T-cell (primary cell): ENCODE measurements at places on chromosomes 4 and X.

DNA sequence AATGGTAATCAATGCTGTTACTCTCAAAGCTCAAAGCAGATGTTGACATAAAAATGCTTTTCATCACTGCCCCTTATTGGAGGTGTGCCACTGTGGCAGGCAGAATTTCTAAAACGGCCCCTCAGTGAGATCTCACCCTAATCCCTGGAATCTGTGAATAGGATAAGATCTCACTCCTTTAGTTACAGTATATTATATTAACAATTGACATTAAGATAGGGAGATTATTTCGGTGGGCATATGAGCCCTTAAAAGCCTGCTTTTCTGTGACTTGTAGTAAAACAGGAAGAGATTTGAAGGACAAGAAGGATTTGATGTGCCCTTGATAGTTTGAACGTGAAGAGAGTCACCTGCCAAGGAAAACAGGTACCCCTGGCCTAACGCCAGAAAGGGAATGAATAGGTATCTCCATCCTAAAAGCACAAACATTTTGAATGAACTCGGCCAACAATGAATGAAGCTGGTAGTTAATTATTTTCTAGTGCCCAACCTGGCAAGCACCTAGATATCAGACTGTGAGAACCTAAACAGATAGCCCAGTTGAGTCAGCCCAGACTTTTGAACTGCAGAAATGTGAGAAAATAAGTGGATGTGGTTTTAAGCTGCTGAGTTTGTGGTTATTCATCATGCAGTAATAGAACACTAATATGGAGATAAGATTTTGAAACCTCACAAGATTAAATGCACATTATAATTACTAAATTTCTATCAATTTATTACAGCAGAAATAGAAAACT lies 881.6 kb downstream of the PCDH18 start:
- no peak for DNase-seq

DNA sequence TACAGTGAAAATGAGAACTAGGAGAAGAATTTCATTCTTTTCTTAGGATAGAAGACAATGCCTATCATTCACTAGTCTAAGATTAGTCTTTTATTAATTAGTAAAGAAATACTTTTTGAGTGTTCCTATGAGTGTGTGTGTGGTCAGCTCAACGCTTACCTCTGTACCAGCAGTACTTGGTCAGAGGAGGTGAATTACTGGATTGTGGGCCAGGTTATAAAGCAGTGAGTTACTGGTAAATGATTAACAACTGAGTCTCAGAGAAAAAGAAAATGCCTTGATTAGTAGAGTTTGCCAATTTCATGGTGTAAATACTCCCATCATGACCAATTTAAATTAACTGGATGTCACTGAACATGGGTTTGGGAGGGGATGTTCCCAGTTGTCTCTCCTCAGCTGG lies 444.6 kb downstream of the STIM2 start:
- no peak for DNase-seq

DNA sequence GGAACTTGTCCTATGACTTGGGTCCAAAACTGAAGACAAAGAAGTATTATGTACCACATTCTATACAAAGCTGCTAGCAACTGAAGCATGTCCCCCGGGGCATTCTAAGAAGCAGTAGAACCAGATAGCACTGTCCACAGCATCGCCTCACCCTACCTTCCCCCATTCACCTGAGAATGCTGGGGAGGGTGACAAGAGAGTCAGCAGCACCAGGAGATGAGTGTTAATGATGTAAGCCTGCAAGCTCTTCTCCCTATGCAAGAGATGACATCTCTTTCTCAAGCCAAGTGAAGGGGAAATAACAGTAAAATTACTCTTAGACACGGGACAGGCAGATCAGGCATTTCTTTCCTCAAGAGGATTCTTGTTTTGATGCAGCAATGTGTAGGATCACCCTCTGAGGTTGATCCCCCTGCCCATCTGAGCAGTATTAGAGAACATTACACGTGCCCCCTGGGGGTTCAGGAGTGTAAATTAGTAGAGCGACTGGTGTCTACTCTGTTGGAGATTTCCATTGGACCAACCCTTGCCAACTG lies 13.9 kb upstream of the TLR1 start:
- no peak for DNase-seq

DNA sequence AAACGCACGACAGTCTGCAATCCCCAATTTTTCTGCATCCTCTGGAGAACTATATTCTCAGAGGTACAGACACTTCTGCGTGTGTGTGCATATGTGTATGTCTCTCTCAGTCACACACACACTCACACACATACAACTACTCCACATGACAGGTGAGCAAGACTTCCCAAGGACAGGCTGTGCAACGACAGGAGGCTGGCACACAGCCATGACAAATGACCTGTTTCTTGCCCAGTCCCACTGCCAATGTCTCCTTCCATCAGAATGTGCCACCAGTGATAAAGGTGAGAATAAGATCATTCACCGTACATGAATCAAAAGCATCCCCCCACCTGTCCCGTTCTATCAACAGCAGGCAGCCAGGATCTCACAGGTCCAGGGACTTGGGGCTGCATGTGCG lies 52.4 kb downstream of the PPP2R2C start:
- no peak for DNase-seq

DNA sequence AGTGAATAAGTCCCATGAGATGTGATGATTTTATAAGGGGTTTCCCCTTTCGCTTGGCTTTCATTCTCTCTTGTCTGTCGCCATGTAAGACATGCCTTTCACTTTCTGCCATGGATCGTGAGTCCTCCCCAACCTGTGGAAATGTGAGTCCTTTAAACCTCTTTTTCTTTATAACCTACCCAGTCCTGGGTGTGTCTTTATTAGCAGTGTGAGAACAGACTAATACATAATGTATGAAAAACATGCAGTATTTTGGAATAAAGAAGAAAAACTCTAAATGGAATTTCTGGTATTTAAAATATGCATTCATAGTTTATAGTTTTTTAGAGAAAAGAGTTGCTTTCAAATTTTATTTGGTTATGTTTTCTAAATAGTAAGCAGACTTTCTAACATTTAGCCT lies 360.7 kb downstream of the PCDH7 start:
- DNase-seq: no peak

DNA sequence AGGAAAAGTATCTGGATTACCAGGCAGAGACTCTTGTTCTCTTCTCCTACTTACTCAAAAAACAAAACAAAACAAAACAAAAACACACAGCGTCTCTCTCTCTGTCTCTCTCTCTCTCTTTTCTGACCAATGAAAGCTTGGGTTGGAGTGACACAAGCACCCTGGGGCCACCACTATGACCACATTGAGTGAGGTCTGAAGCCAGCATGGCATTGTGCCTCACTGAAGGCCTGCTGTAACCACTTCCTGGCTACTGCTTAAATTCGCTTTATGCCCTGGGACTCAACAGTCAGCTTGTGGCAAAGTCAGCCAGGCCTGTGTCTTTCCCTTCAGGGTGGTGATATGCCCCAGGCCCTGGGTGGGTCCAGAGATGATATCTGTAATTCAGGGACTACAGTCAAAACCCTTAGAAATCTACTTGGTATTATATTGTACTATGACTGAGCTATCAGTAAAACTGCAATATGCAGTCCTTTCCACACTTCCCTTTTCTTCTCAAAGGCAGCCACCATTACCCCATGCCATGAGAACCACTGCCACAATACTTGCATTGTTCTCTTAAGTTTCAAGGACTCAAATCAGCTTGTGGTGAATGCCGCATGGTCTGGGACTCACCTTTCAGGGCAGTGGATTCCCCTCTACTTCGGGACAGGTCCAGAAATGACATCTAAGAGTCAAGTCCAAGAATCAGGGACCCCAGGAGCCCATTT lies 606.8 kb upstream of the KLHL4 start:
- no peak for DNase-seq

- DNase-seq: no peak
Observed at GRCh38 chr4:168751263-168752225, 254.7 kb downstream of the PALLD start.

DNA sequence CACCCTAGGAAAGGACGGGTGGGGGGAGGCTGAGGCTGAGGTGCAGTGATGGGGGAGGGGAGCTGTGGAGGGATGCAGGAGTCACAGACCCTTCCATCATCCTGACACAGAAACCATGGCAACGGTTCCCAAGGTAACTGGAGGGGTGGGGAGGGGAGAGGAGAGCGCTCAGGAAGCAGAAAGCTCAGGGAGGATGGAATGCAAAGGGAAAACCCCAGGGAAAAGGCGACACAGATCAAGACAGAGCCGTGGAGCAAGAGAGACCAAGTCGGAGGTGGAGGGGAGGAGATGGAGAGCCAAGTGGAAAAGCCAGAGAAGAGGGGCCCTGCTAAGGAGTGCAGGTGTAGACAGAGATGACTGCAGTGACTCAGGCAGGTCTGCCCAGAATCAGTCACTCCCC lies 14.5 kb downstream of the L1CAM start:
- DNase-seq: no peak
